ENCODE measurements at places on chromosomes 6 and 20.
A peak's percentile ranks its signal among the peaks of the same experiment; 100 is the strongest.

DNA sequence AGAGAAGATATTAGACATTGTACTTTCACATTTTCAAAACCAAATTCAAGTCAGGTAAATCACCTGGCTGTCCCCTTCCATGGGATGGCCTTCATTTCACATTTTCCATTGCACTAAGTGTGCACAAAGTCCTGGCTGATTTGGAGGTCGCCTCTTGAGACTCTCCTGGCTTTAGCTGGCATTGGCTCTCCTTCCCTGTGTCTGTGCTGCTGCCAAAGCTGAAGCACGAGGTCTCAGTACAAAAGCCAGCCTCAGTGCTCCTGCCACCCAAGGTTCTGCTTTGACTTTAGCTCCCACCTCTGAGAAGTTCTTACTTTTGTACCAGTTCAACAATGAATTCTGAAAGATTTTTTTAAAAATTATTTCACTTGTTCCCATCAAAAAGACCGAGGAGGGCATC lies 289.2 kb upstream of the CNR1 start:
- no peak for DNase-seq

DNA sequence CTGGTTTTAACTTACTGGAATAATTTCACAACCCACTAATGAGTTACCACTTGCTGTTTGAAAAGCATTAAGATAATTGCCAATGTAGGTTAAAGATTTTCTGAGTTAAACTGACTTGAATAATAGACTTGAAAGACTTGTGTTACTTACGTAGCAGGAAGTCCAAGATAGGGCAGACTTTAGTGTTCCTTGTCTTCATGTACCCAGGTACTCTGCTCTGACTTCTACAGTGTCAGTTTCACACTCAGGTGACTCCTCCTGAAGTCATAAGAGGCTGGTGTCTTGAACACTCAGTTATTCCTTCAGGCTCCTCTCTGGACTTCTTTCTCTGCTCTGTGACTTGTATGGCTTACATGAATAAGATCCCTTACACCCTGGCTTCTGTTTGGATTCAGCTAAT lies 76.3 kb upstream of the SGK1 start:
- DNase-seq: no peak

DNA sequence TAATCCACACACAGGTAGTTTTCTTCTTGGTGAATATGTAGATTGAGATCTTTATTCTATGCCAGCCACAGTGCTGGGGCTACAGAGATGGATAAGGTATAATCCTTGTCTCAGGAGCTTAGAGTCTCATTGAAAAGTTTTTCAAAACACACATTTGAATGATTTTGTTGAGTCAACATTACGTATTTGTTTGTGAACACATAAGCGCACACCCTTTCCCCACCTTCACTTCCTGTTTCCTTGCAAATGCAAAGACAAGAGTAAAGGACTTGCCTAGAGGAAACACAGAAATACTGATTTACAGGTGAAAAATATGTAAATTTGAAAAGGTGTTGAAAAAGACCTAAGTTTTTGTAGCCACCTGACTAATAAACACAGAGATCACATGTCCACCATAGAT lies 27.8 kb downstream of the VAPB start:
- DNase-seq: no peak

GRCh38 chr20:40441771-40442170 lies 247.3 kb downstream of the MAFB start:
- DNase-seq: no peak

DNA sequence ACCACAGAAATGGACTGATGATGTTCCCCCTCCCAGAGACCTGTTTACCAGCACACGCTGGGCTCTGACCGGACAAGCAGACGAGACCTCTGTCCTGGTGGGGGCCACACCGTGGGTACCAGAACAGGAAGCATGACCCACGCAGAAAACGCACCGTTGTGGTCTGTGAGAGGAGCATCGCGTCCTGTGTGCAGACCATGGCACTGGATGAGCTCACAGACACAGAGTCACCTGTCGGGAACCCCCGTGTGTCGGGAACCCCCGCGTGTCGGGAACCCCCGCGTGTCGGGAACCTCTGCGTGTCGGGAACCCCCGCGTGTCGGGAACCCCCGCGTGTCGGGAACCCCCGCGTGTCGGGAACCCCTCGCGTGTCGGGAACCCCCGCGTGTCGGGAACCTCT lies 37.4 kb downstream of the MYT1 start:
- DNase-seq: no peak

GRCh38 chr6:48714250-48714649 lies 603.3 kb upstream of the PTCHD4 start:
- DNase-seq: no peak

GRCh38 chr6:16683641-16684194 lies 77.5 kb downstream of the ATXN1 start:
- DNase-seq: peak; percentile 45

- DNase-seq: no peak
Measured at GRCh38 chr6:2914318-2914660, 11.2 kb upstream of the SERPINB9 start.

DNA sequence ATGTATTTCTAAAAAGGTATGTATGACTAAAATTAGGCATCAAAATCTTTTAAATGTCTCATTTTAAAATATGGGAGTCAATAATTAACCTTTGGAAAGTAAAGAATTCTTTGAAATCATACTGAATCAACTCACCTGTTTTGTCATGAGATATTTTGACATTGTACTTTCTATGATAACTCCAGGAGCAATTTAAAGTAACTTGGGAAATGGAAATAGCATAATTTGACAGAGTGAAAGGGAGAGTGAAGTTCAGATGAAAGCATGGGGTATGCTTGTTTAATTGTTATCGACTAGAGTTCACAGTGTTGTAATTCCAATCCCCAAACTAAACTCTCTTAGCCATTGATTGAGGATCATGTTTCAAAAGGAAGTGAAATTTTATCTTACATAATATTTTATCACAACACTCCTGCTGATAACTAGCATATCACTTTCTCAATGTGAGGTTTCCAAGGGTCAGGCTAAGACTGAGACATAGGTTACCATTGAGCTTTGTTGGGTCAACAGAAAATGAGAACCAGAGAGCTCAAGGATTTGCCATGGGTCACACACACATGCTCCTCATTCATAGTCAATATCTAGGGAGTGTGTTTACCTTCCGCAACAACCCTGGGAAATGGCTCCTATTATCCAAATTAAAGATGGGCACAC lies 2.3 kb downstream of the GSTA1 start:
- DNase-seq: no peak

GRCh38 chr6:139540276-139540675 lies 165.8 kb upstream of the CITED2 start:
- DNase-seq: peak; percentile 74

DNA sequence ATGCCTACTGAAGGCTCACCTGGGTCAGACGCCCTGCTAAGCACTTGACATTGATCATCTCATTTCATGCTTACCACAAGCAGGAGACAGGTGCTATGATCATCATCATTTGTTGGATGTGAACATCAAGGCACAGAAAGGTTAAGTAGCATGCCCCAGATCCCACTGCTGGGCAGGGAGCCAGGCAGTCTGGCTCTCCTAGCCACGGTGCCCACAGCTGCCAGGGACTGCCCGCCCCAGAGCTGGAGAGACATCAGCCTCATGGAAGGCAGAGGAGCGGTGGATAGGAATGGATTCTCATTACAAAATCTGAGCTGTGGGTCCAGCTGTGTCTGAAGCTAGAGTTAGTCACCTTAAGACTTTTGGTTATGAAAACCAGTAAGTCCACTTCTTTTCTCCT lies 3.6 kb downstream of the SULF2 start:
- no peak for DNase-seq

DNA sequence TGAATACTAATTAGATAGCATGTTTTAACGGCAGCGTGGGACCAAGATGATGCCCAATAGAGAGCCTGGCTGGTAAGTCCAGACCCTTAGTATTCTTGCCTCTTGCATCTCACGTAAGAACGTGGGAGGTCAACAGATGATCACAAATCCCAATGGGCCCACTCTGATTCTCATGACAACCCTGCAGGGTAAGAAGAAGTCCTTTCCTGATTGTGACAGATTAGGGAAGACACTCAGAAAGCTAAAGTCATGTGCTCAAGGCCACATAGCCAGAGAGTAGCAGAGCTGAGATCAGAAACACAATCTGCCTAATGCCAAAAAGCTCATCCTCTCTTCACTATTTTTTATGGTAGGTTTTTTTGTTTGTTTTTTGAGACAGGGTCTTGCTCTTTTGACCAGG lies 103.8 kb downstream of the RALGAPA2 start:
- DNase-seq: no peak

DNA sequence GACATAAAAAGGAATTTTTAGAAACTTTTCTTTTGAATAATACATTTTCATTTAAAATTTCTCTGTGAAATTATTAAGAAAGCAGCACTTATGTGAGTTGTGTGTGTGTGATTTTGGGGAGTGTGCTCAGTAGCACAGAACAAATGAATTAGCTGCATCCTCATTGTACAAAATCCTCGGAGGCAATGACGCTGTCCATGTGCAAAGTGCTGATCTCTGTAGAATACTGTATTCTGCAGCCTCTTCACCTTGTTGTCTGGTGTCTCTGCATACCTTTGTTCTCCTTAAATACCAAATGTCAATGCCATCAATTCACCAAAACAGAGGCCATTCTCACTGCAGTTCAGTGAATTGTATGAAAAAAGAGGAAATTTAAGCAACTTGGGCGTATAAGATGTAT lies 838.4 kb downstream of the QKI start:
- no peak for DNase-seq

- DNase-seq: no peak
Measured at GRCh38 chr20:45157962-45158361, 16.7 kb upstream of the PI3 start.

DNA sequence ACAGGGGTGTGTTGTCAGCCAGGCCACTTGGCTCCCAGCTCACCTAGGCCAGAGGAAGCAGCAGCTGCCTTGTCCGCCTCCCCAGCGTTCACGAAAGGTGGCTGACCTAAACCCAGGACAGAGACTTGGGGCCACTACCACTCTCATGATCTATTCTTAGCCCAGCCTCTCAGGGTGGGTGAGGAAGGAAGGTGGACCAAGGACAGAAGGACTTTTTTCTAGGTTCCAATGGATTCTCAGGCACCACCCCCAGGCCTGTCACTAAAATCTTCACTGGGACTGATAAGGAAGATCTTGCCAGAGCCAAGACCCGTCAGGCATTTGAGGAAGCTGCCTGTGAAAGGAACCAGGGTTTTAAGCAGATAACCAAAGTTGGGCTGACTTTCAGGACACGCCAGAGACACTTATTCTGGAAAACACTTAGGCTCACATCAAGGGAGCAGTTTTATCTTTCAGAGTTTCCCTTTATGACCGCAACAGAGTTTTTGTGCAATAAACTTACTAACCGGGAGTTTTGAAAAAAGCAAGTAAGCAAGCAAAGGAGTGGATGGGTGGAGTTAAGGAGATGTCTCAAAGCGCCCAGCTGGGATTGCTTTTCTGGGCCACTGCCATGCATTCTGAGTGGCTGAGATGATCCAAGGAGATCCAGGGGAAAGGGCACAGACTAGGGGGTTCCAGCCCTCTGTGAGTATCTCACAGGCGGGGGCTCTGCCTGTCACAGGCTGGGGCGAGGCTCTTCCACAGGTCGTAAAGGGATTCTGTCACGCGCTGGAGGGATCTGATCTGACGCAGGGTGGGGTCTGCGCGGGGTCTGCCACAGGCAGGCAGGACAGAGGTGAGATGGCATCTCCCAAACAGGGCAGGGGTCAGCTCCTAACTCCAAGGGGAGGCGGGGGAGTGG lies 989 bp downstream of the FITM2 start:
- no peak for DNase-seq

- DNase-seq: no peak
Measured at GRCh38 chr6:53090576-53090975, 25.4 kb downstream of the FBXO9 start.

GRCh38 chr20:63085151-63085861 lies 78.5 kb upstream of the BHLHE23 start:
- DNase-seq: no peak

DNA sequence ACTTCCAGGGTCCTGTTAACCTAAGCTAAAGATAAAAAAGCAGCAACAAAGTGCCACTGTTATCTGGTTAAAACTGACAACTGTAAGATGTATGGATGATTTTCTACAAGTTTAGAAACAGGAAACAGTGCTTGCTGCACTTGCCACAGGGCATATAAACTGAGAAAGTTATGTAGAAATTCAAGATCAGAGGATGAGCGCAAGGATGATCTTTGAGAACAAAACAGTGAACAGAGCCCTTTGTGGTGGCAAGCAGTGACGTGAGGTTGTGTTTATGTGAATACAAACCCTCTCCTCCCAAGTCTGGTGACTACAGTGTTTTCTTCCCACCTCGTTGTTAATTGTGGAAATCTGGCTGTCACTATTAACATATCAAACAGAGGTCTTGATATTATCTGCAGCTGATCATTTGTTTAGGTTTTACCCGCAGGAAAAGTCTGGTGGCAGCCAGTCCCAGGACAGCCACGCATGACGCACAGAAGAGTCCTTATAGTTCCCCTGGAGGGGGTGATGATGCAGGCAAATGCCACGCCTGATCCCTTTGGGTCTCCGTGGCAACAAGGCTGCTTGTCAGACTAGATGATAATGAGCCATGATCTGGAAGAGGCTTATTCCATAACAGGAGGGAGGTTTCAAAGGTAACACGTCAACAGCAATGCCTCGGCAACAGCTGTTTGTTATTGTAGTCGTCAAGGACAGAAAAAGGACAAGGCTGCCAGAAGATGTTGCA lies 43.1 kb upstream of the TNFAIP3 start:
- DNase-seq: peak; percentile 67

DNA sequence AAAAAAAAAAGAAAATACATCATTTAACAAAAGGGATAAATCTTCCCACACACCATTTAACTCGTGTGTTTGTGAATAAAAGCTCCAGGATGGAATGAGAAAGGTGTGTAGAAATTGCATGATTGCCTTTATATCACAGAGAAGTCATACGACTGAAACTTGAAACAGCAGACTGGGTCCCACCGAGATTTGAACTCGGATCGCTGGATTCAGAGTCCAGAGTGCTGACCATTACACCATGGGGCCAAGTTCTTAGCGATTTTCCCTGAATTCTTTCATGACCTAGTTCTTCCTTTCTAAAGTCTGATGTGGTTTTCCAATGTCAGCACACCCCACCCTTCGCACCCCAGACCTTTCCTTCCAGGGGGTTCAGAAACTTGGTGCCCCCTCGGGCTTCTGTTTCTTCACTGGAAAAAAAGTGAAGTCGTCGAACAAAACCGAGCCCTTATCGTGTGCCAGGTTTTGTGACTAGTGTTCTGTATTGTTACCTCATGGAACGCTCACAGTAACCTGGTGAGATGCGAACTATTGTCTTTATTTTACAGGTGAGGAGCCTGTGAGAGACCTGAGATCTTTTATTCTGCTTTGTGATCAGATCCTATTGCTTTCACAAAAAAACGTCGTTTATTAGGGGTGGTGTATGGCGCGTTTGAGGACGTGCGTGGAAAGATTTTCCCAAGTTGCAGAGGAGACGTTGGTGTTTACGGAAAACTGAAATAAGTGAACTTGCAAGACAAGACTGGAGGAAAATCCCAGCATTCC lies 120.8 kb downstream of the OR2B2 start:
- no peak for DNase-seq

- no peak for DNase-seq
Measured at GRCh38 chr6:44897316-44897715, 430.8 kb upstream of the RUNX2 start.

GRCh38 chr6:128415387-128415786 lies 105.0 kb downstream of the PTPRK start:
- no peak for DNase-seq
